ENCODE measurements at places on chromosomes 4 and X.

DNA sequence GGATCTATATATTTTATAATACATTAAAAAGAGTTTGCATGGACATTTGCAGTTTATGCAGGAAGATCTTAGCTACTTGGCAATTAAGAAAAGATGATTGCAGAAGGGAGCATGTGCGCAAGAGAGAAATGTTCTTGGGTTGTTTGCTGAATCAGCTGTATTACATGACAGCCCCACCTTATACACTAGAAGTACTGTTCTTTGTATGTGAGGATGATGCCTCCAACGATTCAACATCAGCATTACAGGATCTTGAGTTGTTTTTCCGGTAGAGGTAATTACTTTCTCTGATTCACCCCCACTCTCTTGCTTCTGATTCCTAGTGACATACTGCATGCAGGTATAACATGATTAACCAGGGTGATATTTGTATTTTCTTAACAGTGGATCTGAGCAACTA is 140.8 kb downstream of the PCDH7 start:
- DNase-seq: no peak

GRCh38 chrX:118346258-118347094 is 570 bp downstream of the WDR44 start:
- peak; percentile 64 for DNase-seq

GRCh38 chrX:67648361-67648760 is 104.5 kb downstream of the AR start:
- no peak for DNase-seq

- DNase-seq: no peak
These were observed 469.9 kb downstream of the PCDH10 start for GRCh38 chr4:133618963-133619362.

DNA sequence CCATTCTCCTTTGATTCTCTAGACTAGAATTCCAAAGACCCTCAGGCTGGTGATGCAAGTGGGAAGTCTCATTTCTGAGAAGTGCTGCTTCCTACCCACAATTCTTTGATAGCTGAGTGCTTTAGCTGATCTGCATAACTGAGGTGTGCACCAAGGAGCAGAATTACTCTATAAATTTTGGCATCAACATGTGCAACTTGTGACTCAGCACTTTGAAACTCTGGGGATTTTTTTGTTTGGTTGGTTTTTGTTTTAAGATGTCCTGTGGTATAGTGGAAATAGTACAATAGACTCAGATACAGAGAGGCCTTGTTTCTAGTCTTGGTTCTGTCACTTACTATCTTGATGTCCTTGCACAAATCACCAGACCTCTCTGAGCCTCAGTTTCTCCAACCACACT is 148.4 kb downstream of the AR start:
- no peak for DNase-seq

DNA sequence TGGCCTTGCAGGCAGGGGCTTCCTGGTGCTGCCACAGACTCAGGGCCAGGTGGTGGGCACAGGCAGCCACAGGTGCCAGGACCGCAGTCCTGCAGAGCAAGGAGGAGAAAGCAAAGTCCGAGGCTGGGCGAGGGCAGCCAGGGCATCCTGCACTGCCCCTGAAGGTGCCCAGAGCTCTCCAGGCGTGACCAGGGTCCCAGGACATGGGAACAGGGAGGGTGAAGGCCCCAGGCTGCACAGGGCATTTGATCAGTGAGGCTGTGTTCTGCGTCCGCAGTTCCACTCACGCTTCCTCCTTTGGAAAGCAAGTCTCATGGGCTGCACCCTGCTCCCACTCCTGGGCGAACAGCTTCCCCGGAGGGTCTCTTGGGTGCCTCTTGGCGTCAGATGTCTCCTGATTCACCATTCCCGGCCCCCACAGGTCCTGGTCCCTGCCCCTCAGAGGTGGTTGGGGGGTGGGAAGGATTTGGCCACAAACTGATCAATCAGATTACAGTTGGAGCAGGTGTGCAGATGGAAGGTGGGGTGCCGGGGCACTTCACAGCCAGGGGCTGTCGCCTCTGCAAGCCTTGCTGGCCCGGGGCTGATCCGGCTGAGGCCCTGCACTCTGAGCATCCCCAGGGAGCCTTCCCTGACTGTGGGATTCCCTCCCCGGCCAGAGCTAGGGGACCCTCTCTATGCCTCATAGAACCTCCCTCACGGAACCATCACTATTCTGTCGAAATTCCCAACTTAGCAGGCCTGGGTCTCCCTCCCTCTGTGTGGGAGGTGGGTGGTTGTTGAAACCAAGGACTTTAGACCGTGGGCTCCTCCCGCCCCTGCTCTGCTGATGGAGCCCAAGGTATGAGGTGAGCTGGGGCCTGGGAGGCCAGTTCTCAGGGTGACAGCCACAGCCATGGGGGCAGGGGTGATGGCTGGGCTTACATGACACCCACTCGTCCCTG is 3.3 kb downstream of the SH3TC1 start:
- no peak for DNase-seq

- no peak for DNase-seq
These were observed 237.3 kb upstream of the GRID2 start for GRCh38 chr4:92066485-92066884.

- peak; percentile 85 for DNase-seq
These were observed 325.5 kb upstream of the F9 start for GRCh38 chrX:139204898-139205667.

- no peak for DNase-seq
These were observed 204.4 kb upstream of the MAMLD1 start for GRCh38 chrX:150158554-150159332.
